NCI-H2029 treated with DMSO at 0.1 percent for 48 hours (cell line): ENCODE measurements at places on chromosomes 2 and 18.

- no peak for DNase-seq
Measured at GRCh38 chr18:29309366-29309765, 1132.4 kb upstream of the CDH2 start.

DNA sequence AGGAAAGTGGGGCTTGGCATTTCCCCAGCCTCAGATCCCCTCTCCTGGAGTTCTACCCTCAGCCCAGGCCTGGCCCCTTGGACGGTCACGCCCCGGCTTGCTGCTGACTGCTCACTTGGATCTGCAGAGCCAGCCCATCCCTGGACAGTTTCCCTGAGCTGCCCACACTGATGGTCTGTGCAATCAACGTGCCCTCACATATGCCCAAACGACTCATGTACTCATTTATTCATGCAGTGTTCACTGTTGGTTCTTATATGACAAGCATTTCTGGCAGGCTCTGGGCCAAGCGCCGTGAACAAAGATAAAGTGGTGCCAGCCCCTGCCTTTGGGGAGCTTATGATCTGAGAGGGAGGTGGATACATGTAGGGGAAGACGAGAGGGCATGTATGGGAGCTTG, 20.3 kb upstream of the GLI2 start:
- no peak for DNase-seq

DNA sequence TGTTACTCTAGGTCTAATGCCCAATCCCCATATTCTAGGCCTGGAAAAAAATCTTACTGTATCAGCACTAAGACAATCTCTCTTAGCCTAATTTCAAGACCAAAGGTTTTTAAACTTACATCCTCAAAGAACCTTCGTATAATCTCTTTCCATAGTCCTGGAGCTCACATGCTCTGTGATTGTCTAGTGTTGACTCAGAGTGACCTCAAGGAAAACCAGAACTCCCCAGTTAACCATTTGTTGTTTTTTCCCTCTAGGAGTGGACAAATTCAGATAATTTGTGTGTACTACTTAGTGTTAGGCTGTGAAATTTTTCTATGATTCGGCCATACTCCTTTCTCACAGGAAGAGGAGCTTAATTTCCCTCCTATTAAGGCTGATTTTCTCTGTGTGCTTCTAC, 536.1 kb downstream of the SLC4A3 start:
- DNase-seq: no peak

GRCh38 chr2:66463206-66463755, 28.4 kb downstream of the MEIS1 start:
- DNase-seq: no peak

GRCh38 chr2:82478641-82479040, 1980.4 kb downstream of the SUCLG1 start:
- no peak for DNase-seq

DNA sequence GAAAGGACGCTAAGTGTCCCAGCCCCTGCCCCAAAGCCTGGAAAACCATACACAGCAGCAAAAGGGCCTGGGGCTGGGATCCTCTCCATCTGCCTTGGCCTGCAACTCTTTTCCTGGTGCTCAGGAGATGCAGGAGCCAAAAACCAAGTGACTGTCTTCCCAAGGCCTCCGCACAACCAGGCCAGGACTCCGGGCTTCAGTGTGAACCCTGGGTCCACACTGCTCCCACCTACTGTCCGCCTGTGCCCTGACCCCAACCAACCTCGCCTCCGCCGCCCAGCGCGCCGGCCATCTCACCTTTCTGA, 1.1 kb downstream of the FEV start:
- no peak for DNase-seq

DNA sequence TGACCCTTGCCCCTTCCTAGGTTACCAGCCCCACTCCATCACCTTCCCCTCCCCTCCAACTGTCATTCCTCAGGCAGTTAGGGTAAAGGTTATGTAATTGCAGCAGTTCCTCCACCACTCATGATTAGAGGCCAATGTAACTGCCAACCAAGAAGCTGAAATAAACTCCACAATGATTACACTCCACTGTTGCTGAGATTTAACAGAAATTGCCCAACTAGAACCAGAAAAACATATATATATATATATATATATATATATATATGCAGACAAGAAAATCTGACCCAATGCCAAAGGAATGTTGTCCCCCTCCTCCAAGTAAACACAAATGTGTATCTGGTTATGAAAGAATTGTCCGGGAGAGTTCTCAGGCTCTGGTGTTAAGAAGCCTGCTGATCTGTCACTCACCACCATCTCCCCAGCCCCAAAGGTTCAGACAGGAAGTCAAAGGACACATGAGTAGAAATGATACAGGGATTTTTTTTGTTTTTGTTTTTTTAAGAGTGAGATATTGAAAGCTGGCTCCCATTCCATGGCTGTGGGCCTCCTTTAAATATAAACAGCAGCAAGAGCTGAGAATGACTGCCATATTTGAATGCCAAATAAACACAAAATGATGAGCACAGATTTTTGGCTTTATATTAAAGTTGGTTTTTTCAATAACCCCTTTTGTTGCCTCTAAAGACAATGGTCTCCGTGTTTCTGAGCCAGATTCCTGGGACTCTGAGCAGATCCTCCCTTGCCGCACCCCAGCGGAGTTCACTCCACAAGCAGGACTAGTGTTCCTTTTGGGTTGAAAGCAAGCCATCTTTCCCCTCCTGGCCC, 127.2 kb upstream of the MAPRE2 start:
- no peak for DNase-seq

- no peak for DNase-seq
Measured at GRCh38 chr2:64607381-64608304, 46.1 kb downstream of the SERTAD2 start.

GRCh38 chr2:190571686-190572085, 37.2 kb upstream of the NEMP2 start:
- DNase-seq: no peak

DNA sequence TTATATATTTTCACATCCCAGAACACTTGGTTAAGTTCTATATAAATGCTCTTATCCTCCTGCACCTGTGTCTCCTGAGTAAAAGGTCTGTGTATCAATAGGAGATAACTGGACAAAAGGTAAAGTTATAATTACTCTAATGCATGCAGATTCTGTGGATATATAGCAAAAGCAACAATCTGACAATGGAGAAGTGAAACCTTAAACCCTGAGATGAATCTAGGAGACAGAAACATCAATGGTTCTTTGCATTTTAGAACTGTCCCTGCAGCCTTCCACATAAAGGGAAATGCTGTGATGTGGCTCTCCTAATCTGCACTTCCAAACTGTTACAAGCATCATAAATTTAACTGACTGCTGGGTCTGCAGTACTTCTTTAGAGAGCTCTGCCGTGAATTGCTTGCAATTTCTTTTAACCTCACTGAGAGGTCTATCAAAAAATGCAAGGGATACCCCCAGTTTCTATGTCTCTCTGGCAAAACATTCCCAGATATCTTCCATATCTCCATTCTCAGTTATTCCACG, 42.8 kb upstream of the FSIP2 start:
- no peak for DNase-seq

DNA sequence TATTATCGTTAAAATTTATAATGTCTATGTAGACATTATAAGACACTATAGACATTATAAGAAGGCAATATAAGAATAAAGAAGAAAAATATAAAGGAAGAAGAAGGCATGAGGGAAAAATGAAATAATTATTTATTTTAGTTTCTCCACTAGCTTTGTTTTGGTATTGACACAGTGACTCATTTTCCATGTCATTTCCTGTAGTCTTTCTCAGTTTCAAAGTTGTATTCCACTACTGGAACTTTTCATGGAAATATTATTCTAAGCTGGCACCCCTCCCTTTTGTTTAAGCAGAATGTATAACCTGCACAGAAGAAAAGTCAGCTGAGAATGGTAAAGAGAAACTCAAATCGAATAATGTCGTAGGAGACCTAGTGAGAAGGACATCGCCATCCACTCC, 234.2 kb upstream of the NETO1 start:
- DNase-seq: no peak

DNA sequence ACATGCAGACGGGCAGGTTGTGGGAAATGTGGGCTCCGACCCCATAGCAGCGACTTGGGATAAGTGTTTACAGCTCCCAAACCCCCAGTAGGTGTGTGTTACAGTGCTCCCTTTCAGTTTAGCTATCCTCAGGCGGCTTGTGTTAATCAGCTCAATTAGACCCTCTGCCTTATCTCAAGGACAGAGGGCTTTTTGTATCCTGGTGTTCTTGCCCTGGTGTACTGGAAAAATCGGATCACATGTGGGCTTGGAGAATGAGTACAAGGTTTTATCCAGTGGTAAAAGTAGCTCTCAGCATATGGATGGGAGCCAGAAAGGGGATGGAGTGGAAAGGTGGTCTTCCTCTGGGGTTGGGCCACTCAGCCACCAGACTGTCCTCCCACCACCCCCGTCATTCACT, 264.7 kb upstream of the SYT4 start:
- no peak for DNase-seq

DNA sequence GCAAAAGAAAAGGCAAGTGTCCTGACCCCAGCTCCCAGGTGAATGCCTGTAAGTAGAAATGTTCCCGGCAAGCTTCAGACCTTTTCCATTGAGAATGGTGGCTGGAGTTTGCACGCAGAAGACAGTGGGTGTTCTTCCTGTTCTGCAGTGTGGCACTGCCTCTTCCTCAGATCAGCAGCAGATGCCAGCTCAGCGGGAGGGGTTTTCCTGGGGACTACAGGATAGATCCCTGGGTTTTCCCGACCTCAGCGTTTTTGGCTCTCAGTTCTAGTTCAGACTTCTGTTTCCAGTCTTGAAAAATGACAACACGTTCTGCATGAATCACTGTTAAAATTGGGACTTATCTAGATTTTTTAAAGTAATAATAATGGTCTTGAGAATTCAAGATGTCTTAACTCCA, 39.2 kb downstream of the GRHL1 start:
- no peak for DNase-seq

- peak; percentile 88 for DNase-seq
Measured at GRCh38 chr2:121355488-121355887, 70.5 kb upstream of the TFCP2L1 start.

DNA sequence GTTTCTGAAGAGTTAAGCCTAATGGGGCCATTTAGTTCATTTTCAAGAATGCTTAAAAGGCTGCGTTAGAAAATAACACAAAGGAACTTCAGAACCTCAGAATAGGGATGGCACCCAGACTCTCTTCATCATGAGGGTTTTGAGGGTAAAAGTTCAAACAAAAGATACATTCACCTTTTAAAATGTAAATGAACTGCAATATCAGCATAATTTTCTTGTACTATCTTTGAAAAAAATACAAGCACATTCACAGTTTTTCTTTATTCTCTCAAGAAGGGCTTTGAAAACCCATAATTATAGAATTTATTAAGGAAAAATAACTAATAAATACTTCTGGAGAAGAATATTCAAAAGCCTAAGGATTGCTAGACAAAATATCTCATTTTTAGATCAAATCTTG, 791.0 kb downstream of the DCC start:
- no peak for DNase-seq

GRCh38 chr2:207571370-207571769, 41.6 kb downstream of the CREB1 start:
- no peak for DNase-seq

- DNase-seq: no peak
Measured at GRCh38 chr2:17520761-17521160, 2.5 kb upstream of the RAD51AP2 start.

GRCh38 chr2:60966507-60967405, 50.8 kb upstream of the PEX13 start:
- DNase-seq: no peak

DNA sequence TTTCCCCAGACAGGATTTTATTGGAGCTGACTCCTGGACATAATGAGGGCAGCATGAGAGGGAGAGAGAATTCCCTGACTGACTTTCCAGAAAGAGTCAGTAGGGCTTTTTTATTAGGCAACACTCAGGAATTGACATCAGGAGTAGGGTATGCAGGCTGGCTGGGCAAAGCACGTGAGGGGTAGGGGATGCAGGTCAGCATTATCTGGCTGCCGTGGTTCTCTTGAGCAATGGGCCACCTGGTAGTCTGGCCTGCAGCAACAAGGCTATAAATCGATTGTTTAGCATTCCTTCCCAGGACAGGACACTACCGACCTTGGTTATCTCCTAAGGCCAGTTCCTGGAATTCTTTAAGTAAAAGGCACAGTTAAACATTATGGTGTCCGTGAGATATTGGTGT, 160.8 kb upstream of the AGAP1 start:
- DNase-seq: no peak

DNA sequence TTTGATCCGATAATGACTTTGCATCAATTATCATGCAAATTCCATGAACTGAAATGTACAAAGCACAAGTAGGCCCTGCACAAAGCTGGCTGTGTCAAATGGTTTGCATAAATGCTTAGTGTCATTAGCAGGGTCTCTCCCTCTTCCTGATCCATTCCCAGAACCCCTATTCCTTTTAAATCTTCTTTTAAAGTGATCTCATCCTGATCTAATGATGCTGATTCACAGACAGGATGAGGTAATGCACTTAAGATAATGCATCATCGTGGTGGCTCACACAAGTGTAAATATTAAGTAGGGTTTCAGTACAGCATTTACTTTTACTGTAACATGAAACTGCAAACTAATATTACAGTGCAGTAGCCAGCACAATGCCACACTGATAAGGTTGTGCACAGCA, 304.8 kb upstream of the SOX11 start:
- no peak for DNase-seq

GRCh38 chr2:196900843-196901242, 25.7 kb downstream of the PGAP1 start:
- DNase-seq: no peak

DNA sequence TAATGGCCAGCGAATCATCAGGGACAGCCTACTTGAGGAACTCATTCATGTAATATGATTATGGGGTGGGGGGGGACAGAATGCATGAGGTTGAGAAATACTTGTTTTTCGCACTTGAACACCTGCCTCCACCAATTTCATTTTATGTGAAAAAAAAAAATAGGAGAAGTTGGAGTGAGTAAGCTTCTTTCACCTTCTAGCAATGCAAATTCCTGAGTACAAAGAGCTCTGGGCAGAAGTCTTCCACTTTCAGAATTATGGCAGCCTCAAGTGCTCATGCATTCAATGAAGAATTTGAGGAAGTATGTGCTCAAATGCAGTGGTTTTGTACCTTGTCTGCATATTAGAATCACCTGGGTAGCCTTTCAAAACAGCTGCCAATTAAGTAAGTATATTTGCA, 40.1 kb upstream of the GPD2 start:
- no peak for DNase-seq

- peak; percentile 8 for DNase-seq
Measured at GRCh38 chr18:58144671-58145285, 100.8 kb downstream of the NEDD4L start.

GRCh38 chr2:46855805-46856204, 59.8 kb downstream of the MCFD2 start:
- DNase-seq: no peak

DNA sequence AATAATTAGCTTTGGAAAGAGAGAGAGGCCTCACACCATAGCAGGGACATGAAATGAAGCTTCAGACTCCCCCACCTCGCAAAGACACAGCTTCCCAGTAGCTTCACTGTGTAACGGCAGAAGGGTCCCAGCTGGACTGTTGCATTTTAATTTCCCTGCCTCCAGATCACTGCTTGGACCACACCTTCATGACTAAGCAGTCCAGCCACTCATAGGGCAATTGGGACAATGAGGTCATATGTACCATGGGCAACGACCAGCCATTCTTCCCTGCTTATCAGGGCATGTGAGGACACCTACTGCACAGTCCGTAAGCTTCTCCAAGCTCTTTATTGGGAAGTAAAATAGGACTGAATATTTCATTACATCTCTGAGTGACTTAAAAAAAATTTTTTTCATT, 183.0 kb downstream of the MREG start:
- no peak for DNase-seq
